ENCODE measurements at places on chromosomes 16 and 17. TPM values are rescaled to one million over a fixed set of nuclear protein-coding genes. Genes with fewer than 3 reads are reported as not detected.

DNA sequence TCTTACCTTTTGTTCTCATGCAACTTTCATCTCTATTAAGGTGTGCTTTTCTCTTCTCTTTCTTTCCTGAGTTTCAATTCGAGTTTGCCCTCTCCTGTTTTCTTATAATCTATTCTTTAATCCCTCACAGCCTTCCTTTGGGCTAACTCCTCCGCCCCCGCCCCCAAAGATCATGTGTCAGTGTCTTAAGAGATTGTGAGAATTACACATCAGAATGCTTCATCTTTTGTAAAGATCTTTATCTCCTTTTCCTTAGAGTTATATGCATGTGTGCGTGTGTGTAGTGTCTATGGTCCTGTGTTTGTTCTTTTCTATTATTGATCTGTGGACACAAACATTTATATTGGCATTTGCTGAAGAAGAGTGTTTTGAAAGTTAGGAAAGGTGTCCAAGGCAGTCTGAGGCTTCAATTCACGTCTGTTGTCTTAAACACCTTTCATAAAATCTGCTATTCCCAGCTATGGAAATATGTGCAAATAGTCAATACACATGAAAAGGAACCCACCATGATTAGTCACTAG lies 6.1 kb upstream of the ALDH3A2 start:
- H3K27ac ChIP-seq, result no peak overlapping the region
- H3K4me3 ChIP-seq, result no peak overlapping the region
- H3K36me3 ChIP-seq, result no peaks in the 10 kb centered on the region
- H3K4me1 ChIP-seq, result peaks cover 7% of the 10 kb centered on the region
- no peak for DNase-seq

DNA sequence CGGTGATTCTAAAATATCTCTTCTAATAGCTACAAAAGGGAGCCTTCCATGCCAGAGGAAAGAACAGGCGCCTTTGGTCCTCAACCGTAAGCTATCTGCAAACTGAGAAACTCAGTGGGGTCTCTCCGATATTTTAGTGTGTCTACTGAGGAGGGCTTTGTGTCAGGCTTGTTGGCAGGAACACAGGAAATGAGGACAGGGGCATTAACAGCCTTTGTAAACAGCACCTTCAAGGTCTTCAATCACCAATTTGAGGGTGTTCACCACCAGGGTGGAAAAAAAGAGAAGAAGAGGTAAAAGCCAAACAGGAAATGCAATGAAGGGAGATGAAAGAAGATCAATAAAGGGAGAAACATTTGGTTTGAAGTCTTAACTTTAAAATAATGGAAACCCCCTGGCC lies 580.1 kb upstream of the SALL1 start:
- no peak overlapping the region for H3K4me3 ChIP-seq
- H3K36me3 ChIP-seq, result no peaks in the 10 kb centered on the region
- H3K4me1 ChIP-seq, result no peaks in the 10 kb centered on the region
- no peaks in the 10 kb centered on the region for H3K27me3 ChIP-seq

HOXB4 gene
- 2.0 TPM for total RNA-seq

GRCh38 chr17:4136373-4136772 lies 6.5 kb downstream of the ZZEF1 start:
- no peaks in the 10 kb centered on the region for H3K27me3 ChIP-seq
- H3K4me3 ChIP-seq, result no peak overlapping the region
- H3K4me1 ChIP-seq, result peaks cover 83% of the 10 kb centered on the region

DNA sequence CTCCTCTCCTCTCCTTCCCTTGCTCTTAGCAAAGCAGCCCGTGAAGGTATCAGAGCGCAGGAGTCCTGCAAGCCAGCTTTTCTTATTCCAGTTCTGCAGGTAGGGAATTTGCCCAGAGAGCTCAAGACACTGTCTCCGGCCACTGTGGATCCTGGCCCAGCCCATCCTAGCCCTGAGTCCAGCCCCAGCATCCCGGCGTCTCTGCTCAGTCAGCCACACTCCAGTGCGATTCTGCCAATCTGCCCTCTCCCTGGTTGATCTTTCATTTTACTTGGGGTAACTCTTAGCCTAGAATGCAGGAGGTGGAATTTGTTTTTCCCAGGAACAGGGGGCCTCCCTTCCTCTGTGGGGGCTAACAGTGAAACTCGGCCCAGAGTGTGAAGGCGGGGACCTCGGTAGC lies 176.9 kb upstream of the GSE1 start:
- peak overlapping the region; percentile 87 for H3K27ac ChIP-seq
- H3K4me3 ChIP-seq, result peak overlapping the region; percentile 15
- H3K36me3 ChIP-seq, result no peaks in the 10 kb centered on the region
- H3K27me3 ChIP-seq, result no peaks in the 10 kb centered on the region
- no peak for DNase-seq
